ENCODE measurements at places on chromosomes 16 and 17.

DNA sequence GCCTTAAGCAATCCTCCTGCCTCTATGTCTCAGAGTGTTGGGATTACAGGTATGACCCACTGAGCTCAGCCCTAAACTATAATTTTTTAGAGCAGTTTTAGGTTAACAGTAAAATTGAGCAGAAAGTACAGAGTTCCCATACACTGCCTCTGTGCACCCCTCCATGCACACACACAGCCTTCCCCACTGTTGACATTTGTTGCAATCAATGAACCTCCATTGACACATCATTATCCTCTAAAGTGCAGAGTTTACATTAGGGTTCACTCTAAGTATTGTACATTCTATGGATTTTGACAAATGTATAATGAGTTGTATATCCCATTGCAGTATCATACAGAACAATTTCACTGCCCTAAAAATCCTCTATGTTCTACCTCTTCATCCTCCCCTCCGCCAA is 35.0 kb downstream of the NGFR start:
- DNase-seq: no peak

DNA sequence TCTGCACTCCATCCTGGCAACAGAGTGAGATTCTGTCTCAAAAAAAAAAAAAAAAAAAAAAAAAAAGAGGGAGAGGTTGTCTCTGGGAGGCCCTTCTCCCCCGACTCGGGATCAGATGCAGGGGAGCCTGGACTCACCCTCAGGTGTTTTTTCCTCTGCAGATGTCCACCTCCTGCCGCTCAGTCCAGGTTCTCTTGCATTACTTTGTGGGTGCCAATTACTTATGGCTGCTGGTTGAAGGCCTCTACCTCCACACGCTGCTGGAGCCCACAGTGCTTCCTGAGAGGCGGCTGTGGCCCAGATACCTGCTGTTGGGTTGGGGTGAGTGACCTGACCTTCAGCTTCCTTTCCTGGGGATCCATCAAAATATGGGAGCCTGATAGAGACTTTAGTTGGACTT is 34.1 kb downstream of the GLP2R start:
- no peak for DNase-seq

- DNase-seq: no peak
Measured at GRCh38 chr17:42422412-42422957, 571 bp downstream of the CAVIN1 start.

DNA sequence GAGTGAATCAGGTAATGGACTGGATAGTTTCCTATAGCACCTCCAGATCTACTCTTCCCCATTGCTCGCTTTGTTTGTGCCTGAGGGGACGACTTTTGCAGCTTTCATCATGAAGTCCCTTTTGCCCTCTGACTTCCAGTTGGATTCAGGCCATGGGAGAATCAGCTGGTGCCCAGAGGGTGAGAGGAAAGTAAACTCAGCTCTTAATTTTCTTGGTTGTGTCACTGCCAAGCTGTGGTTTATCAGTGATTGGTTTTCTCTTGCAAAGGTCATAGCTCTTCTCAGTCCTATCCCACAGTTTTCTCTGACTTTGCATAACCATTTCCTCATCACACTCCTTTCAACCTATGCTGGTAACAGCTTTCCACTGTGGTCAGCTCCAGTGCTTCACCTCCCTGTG is 200.1 kb downstream of the KCNJ2 start:
- no peak for DNase-seq

DNA sequence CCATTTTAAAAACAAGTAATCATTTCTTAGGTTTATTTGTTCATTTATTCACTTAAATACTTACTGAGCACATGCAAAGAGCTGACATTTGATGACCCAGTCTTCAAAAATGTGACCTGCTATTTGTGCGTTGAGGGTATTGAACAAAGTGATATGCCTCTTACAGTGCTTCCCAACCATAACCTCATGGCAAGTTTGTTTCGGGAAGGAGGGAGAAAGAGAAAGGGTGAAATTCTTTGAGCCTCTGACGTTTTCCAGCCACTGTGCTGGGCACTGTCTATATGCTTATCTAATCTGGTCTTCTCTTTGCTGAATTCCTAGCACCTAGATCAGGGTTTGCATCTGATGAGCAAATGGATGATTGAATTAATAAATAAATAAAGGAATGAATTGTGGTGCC is 479.1 kb downstream of the HAPSTR1 start:
- DNase-seq: no peak

GRCh38 chr17:40060887-40061608 is 1.7 kb upstream of the THRA start:
- DNase-seq: no peak

DNA sequence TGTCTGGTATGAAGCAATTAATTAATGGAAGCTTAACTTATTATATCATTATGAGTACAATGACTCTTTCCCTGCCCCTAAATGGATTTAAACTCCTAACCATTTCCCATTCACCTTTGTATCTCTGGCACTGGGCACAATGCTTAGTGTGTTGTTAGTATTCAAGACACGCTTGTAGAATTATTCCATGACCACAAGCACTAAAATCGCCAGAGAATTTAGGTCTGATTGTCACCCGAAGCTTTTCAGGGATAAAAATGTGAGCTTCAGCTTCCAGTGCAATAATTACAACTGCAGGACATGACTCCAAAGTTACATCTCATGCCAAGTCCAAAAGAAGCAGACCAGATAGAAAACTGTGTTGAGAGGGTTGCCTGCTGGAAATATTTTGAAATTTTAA is 101.6 kb downstream of the CDH8 start:
- DNase-seq: no peak
